ENCODE measurements at places on chromosomes 2 and 18.
A peak's percentile ranks its signal among the peaks of the same experiment; 100 is the strongest.

- no peak for ATAC-seq
Observed at GRCh38 chr2:81853341-81853740, 1548.8 kb upstream of the LRRTM1 start.

- no peak for ATAC-seq
Observed at GRCh38 chr2:205364261-205364660, 318.0 kb upstream of the NRP2 start.

- ATAC-seq, result no peak
Observed at GRCh38 chr2:119142824-119143223, 15.7 kb downstream of the C1QL2 start.

GRCh38 chr2:67246791-67247190 is 150.3 kb upstream of the ETAA1 start:
- ATAC-seq, result no peak

- ATAC-seq, result no peak
Observed at GRCh38 chr2:198173242-198173641, 368.8 kb downstream of the PLCL1 start.

- ATAC-seq, result no peak
Observed at GRCh38 chr2:226295123-226295522, 504.5 kb downstream of the IRS1 start.

DNA sequence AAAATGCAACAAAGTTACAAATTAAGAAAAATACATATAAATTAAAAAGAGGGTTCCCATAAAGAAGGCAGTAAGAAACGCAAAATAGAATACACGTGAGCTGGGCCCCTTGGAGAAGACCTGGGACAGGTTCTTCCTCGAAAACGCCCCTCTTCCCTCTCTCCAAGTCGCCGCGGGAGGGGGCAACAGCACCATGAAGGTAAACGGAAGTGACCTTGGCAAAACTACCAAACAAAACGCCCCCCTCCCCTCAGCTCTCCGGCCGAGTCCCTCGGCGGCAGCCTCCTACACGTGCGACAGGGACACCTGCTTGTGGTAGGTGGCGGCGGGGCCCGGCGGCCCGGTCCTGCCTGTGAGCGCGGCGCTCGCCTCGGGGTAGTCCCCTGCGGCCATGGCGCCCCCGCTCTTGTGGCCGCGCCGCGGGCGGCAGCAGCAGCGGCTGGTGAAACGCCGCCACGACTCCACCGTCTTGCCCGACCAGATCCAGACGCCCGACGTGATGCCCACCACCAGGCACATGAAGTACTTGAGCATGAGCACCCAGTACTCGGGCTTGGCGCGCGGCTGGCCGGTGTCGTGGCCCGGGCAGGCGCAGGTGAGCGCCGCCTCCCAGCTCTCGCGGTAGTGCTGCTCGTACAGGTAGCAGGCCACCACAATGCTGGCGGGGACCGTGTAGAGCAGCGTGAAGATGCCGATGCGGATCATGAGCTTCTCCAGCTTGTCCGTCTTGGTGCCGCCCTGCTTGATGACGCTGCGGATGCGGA is 2.8 kb downstream of the FZD5 start:
- no peak for ATAC-seq

DNA sequence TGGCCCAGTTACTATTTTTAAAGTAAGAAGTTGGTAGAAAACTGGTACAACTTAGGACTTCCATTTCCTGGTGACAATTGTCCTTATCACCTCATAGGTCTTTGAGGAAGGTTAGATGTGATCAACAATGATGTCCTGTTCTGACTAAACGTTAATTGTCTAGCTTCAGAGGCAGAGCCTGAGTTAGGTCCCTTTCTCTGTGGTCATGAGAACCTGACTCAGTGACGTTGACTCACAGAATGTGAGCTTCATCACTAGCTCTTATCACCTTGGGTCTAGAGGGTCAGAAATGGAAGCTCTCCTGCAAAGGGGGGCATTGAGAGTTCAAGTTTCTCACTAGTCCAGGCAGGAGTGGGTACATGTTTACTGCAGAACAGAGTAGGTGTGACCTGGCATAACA is 60.6 kb upstream of the ATP8B1 start:
- no peak for ATAC-seq

- no peak for ATAC-seq
Observed at GRCh38 chr2:23691106-23691470, 235.8 kb downstream of the ATAD2B start.

GRCh38 chr18:68034296-68034695 is 517.8 kb upstream of the DSEL start:
- ATAC-seq, result no peak

- no peak for ATAC-seq
Observed at GRCh38 chr2:128410758-128411215, 92.1 kb upstream of the HS6ST1 start.

- ATAC-seq, result no peak
Observed at GRCh38 chr2:8189316-8189715, 492.5 kb upstream of the ID2 start.

GRCh38 chr2:130185896-130186295 is 3.8 kb downstream of the MZT2B start:
- ATAC-seq, result no peak

DNA sequence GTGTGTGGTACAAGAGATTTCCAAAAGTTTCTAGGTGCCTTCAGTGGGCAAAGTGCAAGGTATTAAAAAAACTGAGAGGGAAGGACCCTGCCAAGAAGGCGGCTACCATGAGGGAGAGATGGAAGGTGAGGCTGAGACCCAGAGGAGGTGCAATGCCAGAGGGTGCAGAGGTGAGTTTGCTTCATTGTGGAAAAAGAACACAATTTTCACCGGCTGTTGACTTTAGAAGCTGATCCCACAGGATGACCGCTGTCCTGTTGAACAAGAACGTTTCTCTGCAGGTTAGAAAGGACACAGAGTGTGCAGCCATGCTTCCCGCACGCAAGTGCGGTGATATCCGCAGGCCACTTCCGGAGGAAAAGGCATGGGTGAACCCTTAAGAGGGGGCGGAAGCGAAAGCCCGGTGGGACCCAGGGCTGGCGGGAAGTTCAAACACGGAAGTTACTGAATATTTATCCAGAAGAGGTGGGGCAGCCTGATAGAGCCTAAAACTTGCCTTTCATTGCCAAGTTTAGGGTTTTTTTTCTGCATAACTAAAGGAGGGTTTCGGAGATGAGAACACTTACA is 16.6 kb downstream of the SP110 start:
- ATAC-seq, result peak; percentile 81

Data from stimulated activated memory B cell treated with anti-CD40 and anti-IgM and Interleukin-4, amounts not matched to agents 10 μg/mL and 1 μg/mL and 100 μg/mL, for 72 hours (primary cell).